ENCODE measurements at places on chromosomes 1 and 21.
A peak's percentile ranks its signal among the peaks of the same experiment; 100 is the strongest.

DNA sequence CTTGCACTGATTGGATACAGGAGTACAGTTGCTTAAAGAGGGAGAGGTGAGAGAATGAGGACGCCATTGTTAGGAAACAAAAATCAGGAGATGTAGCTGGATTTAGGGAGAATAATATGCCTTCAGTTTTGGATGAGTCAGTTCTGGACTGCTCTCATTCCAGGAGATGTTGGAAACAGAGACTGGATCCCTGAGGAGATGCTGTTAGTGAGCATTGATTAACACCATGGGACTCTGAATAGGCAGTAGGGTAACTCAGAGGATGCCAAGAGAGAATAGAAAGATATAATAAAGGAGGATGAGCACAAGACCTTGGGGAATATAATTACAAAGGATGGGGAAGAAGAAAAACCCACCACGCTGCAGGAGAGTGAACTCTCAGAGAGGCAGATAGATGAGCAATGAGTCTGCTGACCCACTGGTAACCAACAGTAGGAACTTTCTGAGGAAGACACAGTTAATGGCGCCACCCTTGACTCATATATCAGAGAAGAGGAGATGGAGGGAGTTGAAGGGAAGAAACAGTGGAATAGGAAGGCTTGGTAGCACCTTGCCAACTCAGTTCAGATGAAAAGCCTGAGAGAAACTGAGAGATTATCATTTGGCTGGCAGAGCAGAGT, 10.5 kb downstream of the KCNJ15 start:
- no peak for DNase-seq

GRCh38 chr1:66764994-66765578, 12.8 kb downstream of the DYNLT5 start:
- DNase-seq: peak; percentile 44

GRCh38 chr1:21903638-21904453, 33.3 kb downstream of the HSPG2 start:
- no peak for DNase-seq

- DNase-seq: peak; percentile 53
These were observed 62.8 kb upstream of the LAX1 start for GRCh38 chr1:203702130-203702577.
